ENCODE measurements at places on chromosomes 6 and 20.

GRCh38 chr6:135257631-135258405 is 76.7 kb downstream of the MYB start:
- no peak for DNase-seq

DNA sequence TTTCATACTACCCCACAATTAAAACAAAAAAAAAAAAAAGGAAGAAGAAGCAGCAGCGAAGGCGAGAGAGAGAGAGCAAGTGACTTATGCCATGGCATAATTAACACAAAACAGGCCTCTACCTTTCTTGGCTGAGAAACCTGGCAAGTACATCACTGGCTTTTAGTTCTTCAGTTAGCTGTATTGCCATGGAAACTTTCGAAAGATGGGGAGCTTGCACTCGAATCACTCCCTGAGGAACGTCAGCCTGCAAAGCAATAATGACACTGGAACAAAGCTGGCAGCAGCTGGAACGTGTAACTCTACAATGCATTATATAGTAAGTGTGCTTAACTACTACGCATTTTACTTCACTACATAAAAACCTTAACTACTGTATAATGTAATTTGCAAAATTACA is 126.1 kb downstream of the ARHGAP18 start:
- no peak for DNase-seq

- DNase-seq: no peak
Observed at GRCh38 chr6:44071670-44072451, 55.4 kb downstream of the MRPL14 start.

DNA sequence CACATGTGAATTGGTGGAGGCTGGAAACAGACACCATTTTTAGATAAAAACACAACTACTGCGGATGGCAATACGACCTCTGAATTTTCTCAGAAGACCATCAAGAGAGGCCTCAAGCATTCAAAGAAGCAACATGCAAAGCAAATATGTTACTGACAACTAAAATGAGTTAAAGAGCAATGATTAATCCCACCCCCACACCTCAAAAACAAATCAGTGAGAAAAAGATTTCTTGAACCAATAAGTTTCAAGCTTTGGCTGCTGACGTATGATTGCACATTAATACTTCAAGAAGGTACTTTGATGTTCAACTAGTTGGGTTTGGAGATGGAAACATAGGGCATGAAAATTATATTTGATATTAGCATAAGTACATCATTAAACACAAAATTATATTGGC is 982 bp downstream of the MMUT start:
- DNase-seq: no peak

GRCh38 chr6:148559848-148560433 is 186.9 kb upstream of the UST start:
- peak; percentile 60 for DNase-seq

DNA sequence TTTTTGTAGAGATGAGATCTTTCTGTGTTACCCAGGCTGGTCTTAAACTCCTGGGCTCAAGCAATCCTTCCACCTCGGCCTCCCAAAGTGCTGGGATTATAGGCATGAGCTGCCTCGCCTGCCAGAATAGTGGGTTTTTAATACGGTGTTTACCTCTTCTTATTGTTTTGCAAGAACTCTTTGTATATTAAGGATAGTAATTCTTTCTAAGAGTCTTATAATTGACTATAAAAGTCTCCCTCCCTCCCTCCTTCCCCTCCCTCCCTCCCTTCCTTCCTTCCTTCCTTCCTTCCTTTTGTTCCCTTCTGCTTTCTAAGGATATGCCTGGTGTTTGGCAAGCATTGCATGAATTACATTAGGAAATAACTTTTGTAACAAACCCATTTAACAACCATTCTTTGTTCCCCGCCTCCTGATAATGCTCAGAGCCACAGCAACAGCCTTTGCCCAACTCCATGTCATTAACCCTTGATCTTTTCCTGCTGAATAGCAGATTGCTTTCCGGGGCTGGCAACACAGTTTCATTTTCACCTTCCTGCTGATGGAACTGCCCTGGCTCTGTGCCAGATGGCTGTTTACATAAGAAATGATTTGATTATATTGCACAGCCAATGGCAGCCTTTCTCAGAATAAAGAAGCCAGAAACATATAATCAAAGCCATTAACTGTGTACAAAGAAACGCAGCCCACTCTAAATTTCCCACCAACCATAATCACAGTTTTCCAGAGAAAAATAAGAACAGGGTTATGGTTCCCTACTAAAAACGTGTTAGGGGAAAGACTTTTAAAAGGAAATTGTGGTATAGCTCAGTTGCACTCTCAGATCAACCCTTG is 143.7 kb upstream of the PTPN1 start:
- no peak for DNase-seq

DNA sequence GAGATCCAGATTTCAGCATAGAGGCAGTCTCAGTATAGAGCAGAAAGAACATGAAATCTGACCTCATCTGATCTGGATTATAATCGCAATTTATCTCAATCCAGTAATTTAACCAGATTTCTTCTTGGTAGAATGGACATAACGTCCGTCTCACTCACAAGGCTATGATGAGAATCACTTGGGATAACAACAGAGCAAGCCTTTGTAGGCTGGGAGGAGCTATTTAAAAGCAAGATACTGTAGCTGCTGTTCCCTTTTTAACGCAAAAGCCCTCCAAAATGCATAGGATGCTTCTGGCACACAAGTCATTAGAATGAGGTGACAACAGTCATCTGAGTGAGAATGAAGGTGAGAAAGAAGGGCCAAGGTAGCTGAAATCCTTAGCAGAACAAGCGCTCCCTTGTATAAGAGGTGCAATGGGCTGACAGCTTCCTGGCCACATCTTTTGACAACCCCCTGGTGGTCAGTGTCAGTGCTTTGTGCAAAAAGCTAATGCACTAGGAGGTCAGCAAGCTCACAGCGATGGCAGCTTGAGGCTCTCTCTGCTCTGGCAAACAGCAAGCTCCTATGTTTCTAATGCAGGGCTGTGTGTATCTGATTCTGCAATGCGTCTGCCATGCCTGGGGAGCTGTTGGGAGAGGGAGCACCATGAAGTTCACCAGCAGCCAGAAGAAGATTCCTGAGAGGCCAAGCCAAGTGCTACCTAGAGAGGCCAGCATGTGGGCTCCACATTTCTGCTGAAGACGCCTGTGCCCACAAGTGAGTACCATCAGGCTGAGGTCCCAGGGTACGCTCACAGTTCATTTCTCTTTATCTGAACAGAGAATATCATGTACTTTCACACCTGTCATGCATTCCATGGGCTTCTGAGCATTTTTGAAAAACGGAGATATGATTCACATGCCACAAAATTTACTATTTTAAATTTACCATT is 16.2 kb downstream of the METTL24 start:
- no peak for DNase-seq

GRCh38 chr6:62283365-62283764 is 2.7 kb downstream of the KHDRBS2 start:
- DNase-seq: no peak

DNA sequence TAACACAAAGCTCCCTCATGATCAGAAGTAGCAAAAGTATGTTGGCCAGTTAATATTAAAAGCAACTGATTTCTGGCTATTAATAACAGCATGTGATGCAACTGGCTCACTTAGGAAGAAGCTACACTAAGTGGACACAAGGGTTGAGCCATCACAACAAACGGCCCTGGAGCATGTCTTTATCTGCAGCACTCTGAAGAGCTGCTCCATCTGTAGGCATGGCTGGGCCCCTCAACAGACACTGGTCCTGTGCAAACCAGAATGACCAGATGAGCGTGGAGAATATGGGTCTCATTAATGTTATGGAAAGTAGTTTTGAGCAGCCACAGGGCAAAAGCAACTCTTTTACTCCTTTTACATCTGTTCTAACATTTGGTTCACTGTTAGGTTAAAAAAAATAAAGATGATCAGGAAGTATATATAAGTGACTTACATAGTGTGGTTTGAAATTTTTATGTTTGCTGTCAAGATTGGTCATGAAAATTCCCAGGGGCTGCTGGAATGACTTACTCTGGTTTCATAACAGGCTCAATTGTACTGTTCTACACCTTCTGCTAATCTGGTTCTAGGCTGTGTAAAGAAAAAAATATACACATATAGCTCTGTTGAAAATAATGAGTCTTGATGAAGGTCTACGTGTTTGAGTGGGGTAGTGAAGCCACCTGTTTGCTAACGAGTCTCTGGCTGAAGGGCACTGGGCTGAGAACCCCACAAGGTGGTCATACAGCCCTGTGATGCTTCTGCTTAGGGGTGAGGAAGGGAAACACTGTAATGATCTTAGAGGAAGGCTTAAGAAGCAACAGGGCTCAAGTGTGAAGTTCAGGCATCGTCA is 58.1 kb downstream of the INSM1 start:
- DNase-seq: no peak

GRCh38 chr6:137297887-137298286 is 78.7 kb upstream of the IFNGR1 start:
- no peak for DNase-seq
